ENCODE measurements at places on chromosomes 6 and 20.

DNA sequence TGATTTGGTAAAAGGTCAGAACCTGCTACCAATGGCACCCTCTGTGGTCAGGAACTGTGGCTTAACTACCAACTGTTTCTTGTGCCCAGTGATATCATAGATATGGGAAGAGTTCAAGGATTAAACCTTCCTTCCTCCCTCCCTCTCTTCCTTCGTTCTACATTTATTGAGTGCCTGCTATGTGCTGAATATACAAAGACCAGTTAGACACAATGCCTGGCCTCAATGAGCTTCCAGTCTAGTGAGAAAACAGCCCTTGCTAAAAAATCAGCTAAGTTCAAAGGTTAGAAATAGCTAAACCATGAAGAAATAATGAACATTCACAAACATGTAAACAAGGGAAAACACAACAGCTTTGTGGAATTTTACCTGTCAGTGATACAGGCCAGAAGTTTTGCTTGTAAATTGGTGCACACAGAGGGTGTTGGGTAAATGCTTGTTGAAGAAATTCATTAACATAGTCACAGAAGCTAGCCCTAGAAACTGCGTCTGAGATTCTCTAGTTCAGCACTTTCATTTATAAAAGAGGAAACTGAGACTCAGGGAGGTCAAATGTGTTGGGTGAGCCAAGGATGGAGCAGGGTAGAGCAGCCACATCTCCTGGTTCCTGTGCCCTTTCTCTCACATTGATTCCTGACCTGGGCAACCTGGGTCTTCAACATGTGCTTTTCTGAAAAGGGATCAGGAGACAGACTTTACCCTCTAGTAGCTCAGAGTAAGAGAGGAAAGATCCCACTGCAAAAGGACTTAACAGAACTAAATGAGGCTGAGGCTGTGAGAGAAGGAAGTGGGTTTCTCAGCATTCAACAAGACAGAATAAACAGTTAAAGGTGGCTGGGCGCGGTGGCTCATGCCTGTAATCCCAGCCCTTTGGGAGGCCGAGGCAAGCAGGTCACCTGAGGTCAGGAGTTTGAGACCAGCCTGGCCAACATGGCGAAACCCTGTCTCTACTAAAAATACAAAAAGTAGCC is 14.4 kb upstream of the FOXO3 start:
- no peak for DNase-seq

DNA sequence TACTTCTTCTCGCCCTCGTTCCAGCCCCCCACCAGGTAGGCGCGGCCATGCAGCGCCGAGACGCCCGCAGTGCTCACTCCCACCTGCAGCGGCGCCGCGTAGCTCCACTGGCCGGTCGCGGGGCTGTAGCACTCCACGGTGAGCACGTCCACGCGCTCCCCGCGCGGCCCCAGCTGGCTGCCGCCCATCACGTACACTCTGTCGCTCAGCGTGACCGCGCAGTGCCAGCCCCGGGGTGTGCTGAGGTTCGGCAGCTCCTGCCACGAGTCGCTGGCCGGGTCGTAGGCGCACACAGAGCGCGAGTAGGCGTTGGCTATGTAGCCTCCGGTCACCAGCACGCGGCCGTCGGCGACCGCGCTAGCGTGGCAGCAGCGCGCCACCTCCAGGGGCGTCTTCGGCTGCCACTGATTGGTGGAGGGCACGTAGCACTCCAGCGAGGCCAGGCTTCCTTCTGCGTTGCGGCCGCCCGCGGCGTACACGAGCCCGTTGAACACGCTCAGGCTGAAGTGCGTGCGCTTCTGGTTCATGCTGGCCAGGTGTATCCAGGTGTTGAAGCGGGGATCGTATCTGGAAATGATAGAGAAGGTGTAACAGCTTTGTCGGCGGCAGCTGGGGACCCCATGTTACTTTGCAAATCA is 13.7 kb downstream of the KLHL31 start:
- peak; percentile 48 for DNase-seq

DNA sequence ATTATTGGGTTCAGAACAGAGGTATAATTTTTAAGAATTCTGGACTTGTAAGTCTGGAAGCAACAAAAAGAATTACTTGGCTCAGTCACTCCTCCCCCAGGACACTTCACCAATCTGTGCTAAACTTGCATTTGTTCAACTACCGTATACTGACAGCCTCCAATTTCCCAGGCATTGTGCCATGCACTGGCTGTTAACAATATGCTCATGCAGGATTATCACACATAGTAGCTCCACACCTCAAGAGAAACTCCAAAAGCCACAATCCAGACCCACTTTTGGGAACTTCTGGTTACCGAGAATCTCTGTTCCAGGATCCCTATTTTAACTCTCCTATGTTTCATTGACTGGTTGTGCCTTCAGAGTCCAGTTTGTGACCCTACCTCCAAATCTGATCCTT is 7.7 kb downstream of the ADGRF1 start:
- no peak for DNase-seq

DNA sequence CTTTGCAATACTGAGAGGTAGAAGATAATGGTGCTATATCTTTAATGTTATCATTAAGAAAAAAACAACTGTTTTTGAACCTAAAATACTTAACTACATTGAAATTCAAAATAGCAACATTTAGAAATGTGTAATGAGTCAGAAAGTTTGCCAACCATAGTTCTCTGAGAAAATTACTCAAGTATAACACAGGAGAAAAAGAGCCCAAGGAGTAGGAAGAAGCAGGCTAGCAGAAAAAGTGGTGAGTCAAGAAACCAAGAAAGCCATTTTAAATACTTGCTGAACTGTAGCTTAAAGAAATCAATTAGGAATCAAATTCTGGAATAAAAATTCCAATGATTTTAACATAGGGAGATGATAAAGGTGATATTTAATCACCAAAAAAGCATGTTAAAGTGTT is 181.0 kb upstream of the RSPO3 start:
- no peak for DNase-seq

DNA sequence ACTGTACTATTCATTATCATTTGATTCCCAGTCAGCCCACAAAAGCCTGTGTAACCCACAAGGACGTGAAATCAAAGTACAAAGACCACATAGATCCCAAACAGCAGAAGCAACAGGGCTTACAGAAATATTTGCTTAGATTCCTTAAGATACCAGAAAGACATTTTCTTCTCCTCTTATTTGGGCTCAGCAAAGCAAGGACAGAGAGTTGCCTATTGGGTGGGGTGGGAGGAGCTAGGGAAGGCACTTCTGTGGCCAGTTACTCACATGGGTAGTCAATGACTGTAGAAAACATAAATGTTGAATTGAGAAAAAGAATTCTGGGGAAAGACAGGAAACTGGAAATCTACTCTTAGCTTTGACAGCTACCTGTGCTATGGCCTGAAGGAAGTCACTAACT is 19.8 kb downstream of the PDE7B start:
- DNase-seq: no peak

- no peak for DNase-seq
Measured at GRCh38 chr6:142833054-142833453, 111.9 kb downstream of the HIVEP2 start.

DNA sequence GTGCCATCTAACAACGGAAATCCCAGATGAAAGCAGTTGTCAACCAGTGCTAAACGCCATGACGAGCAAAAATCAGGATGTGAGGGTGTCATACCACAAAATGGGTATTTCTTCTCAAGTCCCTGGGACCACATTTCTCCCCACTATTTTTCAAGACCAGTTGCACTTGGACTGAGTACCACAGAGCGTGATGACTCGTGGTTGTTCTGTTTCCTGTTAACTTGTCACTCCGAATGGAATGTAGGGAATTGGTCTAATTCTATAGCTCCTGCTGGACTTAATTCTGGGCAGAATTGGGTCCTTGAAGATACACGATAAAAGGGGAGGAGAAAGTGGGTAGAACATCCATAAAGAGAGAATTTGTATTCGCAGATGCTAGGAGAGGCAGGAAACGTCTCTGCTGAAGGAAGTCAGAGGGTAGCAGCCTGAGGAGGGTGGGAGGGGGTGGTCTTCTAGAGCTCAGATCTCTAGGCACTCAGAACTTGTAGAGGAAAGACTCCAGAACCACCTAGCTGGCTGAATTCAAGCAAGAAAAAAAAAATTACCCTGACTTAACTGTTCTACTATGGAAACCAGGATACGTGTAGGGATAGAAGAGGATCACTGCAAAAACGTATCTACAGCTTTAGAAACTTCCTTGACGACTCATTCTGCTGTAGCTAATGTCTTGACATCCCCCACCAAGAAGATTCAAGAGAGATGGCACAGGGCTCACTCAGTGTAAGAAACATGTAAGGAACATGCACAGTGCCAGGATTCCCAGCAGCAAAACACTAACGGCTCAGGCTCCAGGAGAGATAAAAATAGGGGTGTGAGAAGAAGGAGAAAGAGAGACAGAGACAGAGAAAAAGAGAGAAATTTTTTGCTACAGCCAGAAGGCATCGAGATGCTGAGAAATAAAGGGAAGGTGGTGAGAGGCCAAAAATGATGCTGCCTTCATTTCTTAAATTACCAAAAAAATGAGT is 494.7 kb downstream of the CD83 start:
- DNase-seq: no peak

DNA sequence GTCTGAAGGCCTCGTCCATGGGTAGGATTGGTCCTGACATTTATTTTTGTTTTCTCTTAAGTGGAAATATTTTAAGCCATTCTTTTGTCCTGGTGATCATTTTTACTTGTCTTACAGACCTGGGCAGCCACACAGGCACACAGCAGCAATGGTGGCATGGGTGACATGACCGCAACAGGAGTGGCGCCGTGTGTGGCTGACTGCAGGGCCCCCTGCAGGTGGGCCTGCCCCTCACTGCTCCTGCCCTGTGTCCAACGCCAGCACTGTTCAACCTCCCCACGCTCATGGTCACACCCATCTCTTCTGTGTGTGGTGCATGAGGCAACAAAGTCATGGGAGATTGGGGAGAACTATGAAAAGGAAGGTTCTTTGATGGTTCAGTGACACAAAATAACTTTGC is 151.9 kb downstream of the MYLK4 start:
- no peak for DNase-seq

- DNase-seq: no peak
Measured at GRCh38 chr6:142857796-142858555, 87.0 kb downstream of the HIVEP2 start.

- DNase-seq: peak; percentile 51
Measured at GRCh38 chr6:138572167-138572875, 73.0 kb upstream of the NHSL1 start.

- DNase-seq: peak; percentile 43
Measured at GRCh38 chr6:2634139-2634964, 116.4 kb downstream of the MYLK4 start.

DNA sequence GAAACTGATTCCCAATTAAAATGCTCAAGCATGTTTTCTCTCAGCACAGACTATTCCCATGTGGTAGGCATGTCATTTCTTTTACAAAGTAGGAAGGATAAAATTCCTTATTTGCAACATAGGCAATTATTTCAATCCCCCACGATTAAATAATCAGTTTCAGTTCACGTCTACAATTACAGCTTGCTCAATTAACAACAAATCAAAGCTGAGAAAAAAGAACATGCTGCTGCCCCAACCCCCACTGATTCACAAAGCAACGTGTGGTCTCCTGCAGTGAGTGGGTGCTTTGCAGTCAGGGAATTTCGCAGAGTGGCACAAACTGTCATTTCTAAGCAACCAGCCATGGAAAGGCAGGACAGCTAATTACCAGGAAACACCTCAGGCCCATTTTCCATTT is 17.0 kb downstream of the RNASET2 start:
- DNase-seq: no peak

- DNase-seq: no peak
Measured at GRCh38 chr6:5126214-5126613, 41.1 kb downstream of the PPP1R3G start.

DNA sequence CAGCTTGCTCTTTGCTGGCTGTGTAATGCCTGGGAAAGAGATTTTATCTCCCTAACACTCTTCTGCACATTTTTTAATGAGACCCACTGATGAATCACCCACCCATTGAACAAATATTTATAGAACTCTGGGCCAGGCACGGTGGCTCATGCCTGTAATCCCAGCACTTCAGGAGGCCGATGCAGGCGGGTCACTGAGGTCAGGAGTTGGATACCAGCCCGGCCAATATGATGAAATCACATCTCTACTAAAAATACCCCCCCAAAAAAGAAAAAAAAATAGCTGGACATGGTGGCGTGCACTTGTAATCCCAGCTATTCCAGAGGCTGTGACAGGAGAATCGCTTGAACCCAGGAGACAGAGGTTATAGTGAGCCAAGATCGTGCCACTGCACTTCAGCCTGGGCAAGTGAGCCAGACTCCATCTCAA is 82.1 kb upstream of the SIRPA start:
- DNase-seq: no peak

GRCh38 chr6:21710908-21711627 is 117.5 kb downstream of the SOX4 start:
- DNase-seq: no peak

DNA sequence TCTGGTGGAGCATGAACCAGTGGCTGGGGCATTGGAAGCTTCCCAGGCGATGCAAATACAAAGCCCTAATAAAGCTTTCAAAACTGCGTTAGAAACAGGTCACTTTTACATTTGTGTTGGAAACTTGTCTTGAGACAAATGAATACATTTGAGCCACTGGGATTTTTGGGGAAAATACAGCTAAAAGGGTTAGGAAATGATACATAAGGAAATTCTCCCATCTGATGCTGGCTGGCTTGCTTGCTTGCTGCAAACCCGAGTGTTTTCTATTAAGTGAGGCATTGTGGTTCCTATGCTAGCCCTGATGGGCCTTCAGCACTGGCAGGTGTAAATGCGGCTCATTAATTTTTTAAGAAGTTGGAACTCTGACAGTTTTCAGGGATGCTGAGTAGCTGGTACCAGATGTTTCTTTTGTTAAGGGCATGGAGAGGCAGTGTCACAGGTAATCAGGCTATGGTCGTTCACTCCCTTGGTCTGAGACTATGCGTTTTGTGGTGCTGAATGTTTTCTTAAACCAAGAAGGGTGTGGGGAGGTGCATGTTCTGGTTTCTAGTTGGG is 35.2 kb downstream of the RREB1 start:
- no peak for DNase-seq

DNA sequence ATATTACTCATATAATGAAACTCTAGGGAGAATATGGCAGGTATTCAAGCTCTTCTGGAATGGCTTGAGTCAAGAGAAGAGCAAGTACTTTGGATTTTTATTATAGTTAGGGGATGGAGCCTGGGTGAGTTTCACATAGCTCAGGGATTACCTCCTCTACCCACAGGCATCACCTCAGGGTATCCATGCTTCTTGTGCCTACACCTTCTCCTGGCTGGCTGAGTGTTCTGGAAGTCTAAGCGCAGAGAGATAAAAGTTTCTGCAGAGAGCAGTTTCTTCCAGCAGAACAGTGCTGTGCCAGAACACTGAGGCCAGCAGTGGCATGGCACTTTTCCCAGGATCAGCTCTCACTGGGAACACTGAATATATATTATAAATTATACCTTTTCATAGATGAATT is 199.7 kb upstream of the KCNQ5 start:
- DNase-seq: no peak

Data from NCI-H446 treated with DMSO at 0.1 percent for 48 hours (cell line).